Stimulated activated CD4-positive, alpha-beta T cell treated with anti-CD3 and anti-CD28 coated beads, Interleukin-1b, Interleukin-23, amount 100 ng/mL, for 24 hours (primary cell): ENCODE measurements at places on chromosomes 16 and 17.

GRCh38 chr17:29757788-29758187, 135.1 kb upstream of the CORO6 start:
- DNase-seq = no peak

GRCh38 chr16:54027062-54027461, 259.5 kb downstream of the IRX3 start:
- DNase-seq = no peak

- no peak for DNase-seq
Observed at GRCh38 chr17:48606892-48607614, 2.3 kb upstream of the HOXB6 start.

GRCh38 chr16:66335704-66336329, 30.7 kb upstream of the CDH5 start:
- no peak for DNase-seq

- DNase-seq = no peak
Observed at GRCh38 chr16:17134586-17134985, 336.2 kb downstream of the XYLT1 start.

DNA sequence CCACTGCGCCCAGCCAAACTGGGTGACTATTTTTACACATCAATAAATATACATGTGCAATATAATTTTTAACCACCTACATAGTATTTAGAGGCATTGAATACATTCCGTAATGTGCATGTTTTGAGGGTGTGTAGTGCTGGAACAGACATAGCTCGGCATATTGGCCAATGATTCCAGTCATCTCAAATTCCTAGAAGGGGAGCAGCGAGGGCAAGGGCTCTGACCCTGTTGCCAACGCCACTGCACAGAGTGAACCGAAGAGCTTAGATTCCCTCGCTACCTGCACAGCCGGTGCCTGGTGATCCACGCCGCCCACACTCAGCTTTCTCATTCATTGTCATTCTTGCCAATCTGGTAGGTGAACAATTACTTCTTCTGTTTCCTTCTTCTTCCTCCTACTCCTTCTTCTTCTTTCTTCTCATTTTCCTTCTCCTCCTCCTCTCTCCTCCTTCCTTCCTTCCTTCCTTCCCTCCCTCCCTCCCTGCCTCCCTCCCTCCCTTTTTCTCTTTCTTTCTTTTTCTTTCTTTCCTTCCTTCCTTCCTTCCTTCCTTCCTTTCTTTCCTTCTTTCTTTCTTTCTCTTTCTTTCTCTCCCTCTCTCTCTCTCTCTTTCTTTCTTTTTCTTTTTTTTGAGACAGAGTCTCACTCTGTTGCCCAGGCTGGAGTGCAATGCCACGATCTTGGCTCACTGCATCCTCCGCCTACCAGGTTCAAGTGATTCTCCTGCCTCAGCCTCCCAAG, 26.3 kb upstream of the ATP2A3 start:
- no peak for DNase-seq

DNA sequence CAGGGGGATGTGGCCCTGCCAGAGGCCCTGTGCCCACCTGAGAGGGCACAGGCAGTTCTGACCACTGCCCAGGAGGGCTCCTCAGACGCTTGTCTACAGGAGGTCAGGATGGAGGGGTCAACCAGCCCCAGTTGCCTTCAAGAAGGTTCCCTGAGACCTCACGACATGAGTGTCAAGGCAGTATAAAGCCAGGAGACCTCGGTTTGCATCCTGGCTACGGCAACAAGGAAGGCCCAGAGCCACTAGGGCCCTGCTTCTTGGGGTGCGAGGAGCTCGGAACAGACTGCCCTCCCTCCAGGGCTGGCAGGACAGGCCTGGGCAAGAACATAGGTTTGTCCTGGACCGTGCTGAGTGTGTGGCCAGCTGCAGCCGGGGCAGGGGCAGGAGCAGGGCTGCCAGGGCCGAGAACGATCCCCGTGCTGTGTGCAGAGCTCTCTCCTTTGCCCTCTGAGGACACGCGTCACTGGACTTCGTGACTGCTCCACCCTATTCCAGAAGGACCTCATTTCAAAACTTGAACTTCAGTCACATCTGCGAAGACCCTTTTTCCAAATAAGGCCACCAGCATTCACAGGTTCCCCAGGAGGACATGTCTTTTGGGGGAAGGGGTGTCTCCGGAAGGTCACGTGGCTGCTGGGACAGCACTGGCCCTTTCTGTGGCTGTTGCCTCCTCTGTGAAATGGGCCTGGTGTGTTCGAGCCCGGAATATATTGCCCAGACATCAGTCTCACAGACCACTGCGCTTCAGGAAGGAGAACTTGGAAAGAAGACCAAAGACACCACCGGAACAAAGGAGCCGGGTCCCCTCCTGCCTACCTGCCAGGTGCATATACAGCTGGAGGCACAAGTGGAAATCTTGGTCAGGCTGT, 27.7 kb downstream of the SLC7A5 start:
- no peak for DNase-seq

- DNase-seq = no peak
Observed at GRCh38 chr16:25729188-25729915, 37.6 kb downstream of the HS3ST4 start.

DNA sequence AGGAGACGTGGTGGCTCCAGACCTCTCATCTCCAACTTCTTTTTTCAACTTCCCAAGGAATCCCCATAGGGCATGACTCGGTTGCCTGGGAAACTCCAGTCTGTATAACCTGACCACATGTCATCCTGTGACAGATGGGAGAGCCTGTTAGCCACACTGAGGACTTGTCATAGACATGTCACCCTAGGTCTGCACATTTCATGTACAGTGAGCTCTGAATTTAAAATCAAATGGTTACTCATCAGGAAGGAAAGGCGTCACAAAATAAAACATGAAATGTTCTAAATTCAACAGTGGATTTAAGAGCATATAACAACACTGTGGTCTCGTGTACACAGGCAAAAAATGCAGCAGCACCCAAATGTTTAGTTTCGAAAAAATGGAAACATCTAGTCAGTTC, 22.2 kb upstream of the ADAMTS18 start:
- DNase-seq = no peak

GRCh38 chr17:6569370-6570285, 13.3 kb upstream of the PITPNM3 start:
- DNase-seq = no peak

DNA sequence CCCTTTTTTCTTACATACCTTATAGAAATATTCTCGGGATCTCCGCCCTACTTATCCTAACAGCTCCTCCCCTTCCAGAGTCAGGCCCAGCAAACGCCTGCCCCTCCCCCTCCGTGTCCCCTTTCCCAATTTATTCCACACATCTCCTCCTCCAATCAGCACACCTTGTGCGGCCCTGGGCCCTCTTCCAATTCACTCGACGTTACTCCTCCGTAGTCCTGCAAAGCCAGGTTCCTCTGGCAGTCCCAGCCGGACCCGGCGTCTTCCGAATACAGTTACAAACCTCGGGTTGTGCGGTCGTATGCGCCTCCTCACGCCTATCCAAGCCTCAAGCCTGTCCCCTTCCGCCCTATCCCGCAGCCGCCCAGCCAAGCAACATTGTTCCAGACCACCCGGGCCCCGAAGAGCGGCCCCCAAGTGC, 677 bp downstream of the CBX1 start:
- DNase-seq = no peak

DNA sequence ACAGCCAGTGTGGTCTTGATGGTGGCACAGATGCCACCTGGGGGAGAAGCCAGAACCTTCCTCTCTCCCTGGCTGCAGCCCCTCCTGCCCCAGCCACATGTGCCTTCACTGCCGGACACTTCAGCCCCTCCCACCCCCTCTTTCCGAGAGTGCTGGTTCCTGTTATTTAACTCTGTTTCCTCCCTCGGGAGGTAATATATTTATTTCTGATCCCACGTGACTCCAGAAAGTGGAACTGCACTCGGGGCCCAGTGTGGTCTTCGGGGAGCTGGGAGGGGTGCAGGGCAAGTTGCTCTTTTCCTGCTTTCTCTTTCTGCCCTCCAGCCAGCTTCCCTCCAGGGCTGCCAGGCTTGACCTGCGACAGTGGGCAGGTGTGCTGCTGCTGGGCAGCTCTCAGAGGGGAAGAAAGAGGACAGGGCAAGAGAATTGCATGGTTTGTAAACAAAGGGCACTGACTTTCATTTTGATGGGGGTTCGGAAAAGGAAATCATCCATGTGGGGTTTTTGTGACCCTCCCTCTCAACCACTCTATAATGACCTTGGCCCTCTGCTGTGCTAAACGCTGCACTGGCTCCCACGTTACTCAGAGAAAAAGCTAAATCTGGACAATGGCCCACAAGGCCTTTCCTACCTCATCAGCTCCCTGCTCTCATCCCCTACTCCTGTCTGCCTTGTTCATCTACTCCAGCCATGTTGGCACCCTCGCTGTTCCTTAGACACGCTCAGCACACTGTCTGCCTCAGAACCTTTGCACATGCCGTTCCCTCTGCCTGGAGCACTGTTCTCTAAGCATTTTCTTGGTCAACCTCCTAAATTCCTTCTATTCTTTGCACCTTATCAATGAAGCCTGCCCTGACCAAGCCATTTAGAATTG, 8.2 kb upstream of the CIITA start:
- DNase-seq = no peak

DNA sequence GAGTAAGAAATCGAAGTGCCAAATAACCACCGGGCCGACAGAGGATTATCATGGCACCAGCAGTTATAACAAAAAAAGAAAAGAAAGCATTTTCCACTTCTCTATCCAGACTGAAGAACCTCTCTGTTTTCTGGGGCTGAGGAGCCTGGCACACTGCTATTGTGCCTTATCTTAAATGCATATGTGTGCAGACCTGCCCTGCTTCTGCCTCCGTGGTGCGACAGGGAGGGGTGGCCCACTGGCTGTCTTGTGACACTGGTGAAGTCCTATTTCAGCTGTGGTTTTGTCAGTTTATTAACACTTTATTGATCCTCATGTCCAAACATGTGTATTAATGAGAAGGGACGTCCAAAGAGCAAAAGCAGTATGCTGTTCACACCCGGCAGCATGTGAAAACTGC, 55.4 kb downstream of the CDK5R1 start:
- no peak for DNase-seq

GRCh38 chr16:51577621-51578303, 426.7 kb upstream of the SALL1 start:
- DNase-seq = no peak

GRCh38 chr17:42122371-42123303, at the start of gene HSPB9:
Gene HSPB9 (plus strand): TSS chr17:42122804. CDS start chr17:42122851, 47 bp downstream.
- no peak for DNase-seq

DNA sequence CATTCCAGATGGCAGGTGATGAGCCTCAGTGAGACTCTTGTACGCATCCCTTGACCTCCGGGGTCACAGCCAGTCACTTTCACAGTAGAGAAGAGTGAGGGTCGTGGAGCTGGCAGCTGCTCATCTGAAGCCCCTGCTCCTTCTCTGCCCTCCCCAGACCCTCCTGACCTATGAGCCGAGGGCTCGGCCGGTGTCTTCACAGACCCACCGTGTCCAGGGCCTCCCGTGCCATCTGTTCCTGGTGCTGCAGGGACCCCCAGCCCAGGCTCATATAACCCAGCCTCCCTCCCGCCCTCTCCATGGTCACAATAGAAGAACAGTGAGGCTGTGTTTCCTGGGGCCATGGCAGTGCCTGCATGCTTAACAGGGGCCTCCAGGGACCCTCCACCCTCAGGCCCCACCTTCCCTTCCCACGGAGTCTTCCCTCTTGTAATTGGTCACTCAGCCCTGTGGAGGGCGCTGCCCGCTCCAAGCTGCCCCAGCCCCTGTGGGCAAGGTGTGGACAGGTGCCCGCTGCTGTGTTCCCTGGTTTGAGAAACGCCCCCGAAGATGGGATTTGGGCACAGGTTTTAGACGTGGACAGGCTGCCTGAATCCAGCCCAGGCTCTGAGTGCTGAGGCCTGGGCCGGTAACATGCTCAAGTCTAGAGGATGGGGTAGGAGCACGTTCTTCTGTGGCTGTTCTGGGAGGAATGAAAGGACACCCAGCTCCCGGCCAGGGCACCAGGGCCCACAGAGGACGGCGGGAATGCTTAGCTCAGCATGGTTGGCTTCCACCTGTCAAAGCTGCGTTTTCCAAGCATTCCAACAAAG, 38.7 kb downstream of the ACSF3 start:
- no peak for DNase-seq

DNA sequence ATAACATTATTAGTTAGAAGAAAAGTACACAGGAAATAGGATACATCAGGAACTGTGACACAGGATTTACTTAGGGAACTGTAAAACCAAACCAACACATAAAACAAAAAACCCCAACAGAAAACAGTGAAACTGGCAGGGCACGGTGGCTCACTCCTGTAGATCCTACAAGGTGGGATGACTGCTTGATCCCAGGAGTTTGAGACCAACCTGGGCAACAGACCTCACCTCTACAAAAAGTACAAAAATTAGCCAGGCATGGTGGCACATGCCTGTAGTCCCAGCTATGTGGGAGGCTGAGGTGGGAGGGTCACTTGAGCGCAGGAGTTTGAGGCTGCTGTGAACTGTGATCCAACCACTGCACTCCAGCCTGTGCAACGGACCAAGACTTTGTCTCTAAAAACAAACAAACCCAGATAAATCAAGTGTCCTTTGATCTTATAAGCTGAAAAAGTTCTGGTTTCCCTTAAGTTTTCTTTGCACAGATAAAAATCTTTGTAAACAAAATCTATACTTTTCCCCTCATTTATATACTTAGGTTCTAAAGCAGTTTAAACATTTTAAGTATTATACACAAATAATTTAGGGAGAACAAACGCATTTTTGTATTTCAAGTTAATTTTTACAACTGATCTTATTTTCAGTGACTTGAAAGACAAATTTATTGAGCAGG, 111.5 kb upstream of the TOB1 start:
- DNase-seq = no peak

GRCh38 chr16:86928523-86929011, 350.2 kb downstream of the FOXL1 start:
- no peak for DNase-seq

- no peak for DNase-seq
Observed at GRCh38 chr17:29384901-29385300, 5.3 kb upstream of the TAOK1 start.

DNA sequence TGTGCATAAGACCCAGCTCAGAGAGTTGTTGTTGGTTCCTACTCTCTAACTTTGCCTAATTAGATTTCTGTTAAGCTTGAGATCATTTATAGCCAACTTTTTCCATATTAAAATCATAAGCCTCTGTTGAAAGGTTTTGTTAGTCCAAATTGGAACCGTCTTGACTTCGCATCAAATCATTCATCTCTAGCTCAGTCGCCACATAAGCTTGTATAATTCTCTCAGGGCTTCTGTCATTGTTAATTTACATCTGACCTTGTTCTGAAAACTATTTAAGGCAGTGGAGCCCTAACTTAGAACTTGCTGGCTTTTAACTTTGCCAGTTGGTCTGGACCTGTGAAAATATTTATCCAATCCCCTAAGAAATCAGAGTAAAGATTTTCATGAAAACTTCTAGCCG, 107.2 kb downstream of the PITPNC1 start:
- no peak for DNase-seq
